ENCODE measurements at places on chromosomes 7 and 10. TPM values are rescaled to one million over a fixed set of nuclear protein-coding genes. Genes with fewer than 3 reads are reported as not detected.

EBLN1 gene
- not detected for total RNA-seq

PON1 gene
- total RNA-seq, result not detected

GRCh38 chr7:41881331-41882130 lies 178.6 kb upstream of the INHBA start:
- peak; percentile 85 for DNase-seq

UBE2D1 gene
- total RNA-seq, result 21.3 TPM

DNA sequence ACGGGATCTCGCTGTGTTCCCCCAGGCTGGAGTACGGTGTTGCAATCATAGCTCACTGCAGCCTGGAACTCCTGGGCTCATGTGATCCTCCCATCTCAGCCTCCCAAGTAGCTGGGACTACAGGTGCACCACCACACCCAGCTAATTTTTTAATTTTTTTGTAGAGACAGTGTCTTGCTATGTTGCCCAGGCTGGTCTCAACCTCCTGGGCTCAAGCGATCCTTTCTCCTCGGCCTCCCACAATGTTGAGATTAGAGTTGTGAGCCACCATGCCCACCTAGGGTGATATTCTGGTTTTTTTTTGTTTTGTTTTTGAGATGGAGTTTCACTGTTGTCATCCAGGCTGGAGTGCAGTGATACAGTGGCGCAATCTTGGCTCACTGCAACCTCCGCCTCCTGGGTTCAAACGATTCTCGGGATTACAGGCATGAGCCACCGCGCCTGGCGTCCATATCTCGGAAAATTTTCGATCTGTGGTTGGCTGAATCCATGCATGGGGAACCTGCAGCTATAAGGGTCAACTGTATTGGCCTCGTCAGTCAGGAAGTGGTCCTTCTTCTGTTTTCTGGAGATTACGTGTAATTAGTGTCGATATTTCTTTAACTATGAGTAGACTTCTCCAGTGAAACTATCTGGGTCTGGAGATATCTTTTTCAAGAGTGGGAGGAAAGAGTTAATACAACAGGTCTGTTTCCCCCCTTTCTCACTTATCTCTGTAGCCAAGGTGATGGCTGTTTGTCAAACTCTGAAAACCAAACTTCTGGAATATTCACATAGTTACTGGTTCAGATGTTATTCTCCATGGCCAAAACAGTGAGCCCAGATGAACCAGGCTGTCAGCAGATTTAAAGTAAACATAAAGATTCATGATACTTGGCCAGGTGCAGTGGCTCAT lies 21.0 kb upstream of the FIS1 start:
- DNase-seq, result no peak

GRCh38 chr10:120940299-120940900 lies 89.2 kb downstream of the WDR11 start:
- no peak for DNase-seq

DNA sequence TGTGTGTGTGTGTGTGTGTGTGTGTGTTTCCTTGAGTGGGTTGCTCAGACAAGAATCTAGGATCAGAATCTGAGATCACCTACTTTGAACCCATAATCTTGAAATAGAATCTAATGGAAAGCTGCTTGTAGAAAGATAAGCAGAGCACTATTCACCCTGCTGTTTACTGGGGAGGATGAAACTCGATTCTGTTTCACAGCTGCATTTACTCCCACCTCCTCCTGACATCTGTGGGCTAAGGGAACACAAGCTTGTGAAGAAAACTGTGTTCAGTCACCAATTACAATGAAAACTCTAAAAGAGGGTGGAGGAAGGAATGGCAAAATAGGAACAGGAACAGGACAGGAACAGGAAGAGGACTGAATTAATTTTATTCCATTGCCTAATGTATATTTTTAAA lies 269.5 kb downstream of the TSPAN12 start:
- no peak for DNase-seq

DNA sequence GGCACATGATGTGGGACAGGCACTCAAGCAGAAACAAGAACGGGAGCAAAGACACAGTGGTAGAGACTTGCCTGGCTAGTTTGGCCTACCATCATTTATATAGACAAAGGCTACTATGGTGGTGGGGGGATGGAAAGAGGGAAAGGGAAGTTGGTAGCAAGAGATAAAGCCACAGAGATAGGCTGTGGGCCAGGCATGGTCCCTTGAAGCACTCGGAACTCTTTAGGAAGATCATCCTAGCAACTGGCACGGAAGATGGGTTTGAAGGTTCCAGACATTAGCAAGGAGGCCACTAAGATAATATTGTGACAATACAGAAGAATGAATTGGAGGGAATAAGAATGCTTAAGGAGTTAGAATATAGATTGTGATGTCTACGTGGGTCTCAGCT lies 319.6 kb downstream of the ELMO1 start:
- no peak for DNase-seq

DNA sequence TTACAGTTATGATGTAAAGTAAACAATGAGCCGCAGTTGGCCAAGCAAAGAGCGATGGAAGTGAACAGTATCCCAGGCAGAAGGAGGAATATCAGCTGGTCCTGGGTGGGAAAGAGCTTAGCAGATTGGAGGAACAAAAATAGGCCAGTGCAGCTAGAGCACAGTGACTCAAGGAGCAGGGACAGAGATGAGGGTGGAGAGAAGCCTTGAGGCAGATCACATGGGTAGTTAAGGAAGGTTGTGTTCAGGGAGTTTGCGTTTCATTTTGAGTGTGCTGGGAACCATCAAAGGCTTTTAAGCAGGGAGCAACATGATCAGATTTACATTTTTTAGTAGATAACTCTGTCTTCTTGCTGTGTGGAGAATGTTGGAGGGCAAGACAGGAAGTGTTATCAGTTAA lies 113.6 kb downstream of the OAT start:
- DNase-seq, result no peak

GRCh38 chr10:111973306-111973705 lies 210.3 kb downstream of the GPAM start:
- DNase-seq, result no peak

GRCh38 chr10:129780901-129781795 lies 182.9 kb downstream of the EBF3 start:
- peak; percentile 66 for DNase-seq

DNA sequence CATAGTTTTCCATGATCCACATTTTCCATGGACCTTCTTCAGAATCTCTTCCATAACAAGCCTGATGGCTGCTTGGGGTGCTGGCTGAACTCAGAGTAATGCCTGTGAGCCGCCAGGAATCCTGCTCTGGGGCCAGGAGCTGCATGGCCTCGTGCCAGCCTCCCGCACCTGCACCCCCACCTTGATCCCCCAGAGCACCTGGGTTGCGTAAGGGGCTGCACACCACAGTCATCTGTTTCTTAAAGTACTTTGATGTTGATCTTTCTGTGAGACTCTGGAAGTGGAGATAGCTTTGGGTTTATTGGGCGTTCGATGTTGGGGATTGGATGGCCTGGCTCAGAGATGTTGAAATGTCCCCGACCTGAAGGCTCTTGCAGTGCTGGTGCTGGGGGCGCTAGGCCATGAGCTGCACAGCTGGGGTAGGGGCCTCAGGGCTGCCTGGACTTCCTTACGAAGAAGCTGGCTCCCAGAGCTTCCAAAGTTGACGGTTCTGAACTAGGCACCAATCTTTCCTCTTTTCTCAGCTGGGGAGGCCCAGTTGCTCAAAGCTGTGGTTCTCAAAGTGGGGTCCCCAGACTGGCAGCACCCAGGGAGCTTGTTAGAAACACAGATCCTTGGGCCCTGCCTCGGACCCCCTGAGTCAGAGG lies 534.0 kb downstream of the DNAJB6 start:
- no peak for DNase-seq

FGFR2 gene
- total RNA-seq, result 16.4 TPM

DNA sequence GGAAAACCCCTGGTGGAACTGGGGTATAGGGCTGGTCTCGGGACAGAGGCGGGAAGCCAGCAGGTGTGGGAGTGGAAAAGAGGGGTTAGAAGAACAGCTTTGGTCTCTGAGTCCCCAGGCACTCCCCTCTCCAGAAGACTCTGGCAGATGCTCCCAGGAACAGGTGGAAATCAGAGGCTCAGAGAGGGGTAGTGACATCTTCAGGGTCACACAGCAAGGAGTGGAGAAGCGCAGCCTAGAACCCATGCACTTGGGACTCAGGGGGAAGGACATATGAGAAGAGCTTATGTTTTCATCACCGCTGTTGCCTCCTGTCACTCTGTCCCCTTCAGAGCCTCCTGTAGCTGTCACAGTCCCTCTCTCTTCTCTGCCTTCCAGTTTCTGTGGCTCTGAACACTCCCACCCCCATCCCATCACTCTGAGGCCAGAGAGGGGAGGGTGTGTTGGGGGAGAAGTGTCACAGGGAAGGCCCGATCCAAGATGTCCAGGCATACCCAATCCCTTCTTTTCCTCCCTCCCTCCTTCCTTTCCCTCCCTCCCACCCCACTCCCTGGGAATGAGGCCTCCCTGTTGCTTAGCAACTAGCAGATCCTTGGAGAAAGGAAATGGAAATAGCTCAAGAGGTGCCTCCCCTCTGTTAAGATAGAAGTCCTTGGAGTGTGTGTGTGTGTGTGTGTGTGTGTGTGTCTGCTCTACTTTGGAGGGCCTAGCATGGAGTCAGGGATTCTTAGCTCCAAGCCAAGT lies 32.0 kb downstream of the SRRM3 start:
- DNase-seq, result no peak

IGF2BP3 gene
- total RNA-seq, result 0.48 TPM

DNA sequence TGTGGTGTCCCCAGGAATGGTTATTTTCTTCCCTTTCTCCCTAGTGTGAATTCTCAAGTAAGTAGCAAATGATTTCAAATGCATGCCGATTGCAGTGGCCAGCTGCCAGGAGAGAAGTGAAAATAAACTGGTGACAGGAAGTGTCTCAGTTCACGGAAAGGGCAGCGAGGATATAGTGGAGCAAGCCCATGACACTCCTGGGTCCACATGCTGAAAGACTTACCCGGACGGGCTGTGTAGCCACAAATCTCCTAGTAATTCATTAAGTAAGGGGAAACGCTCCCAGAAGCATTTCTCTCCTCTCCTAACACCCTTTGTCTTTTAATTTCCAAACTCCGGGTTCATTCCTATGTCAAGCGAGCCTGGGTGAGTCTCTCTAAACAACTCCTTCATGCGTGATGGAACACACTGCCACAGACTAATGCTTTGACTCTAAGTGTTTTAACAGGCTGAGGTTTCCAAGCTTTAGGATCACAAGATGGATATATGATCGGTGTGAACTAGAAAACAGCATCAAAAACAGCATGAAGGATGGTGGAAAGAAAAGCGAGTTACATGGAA lies 125.6 kb downstream of the CYP26A1 start:
- peak; percentile 91 for DNase-seq

GRCh38 chr7:143354376-143354775 lies 8.1 kb downstream of the FAM131B start:
- no peak for DNase-seq

TAS2R16 gene
- total RNA-seq, result not detected

CHN2 gene
- 8.4 TPM for total RNA-seq

DNA sequence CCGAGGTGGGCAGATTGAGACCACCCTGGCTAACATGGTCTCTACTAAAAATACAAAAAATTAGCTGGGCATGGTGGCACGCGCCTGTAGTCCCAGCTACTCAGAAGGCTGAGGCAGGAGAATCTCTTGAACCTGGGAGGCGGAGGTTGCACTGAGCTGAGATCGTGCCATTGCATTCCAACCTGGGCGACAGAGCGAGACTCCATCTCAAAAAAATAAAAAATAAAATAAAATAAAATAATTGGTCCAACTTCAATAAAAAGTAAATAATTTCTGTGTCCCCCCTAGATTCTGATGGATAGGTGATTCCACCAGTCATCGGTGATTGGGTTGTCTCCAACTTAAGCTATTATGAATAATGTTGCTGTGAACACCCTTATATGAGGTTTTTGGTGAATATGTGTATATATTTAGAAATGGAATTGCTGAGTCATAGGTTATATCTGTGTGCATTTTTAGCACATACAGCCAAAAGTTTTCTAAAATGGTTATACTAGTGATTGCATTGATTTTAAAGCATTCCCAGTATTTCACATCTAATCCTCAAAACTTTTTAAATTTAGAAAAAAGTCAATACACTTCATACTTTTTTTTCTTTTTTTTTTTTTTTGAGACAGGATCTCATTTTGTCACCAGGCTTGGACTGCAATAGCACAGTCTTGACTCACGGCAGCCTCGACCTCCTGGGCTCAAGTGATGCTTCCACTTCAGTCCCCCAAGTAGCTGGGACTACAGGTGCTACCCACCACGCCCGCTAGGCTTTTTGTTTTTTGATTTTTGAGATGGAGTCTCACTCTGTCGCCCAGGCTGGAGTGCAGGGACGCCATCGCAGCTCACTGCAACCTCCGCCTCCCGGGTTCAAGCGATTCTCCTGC lies 13.7 kb upstream of the SRPK2 start:
- DNase-seq, result no peak

GRCh38 chr10:5434017-5434753 lies 21.8 kb downstream of the NET1 start:
- DNase-seq, result no peak

DNA sequence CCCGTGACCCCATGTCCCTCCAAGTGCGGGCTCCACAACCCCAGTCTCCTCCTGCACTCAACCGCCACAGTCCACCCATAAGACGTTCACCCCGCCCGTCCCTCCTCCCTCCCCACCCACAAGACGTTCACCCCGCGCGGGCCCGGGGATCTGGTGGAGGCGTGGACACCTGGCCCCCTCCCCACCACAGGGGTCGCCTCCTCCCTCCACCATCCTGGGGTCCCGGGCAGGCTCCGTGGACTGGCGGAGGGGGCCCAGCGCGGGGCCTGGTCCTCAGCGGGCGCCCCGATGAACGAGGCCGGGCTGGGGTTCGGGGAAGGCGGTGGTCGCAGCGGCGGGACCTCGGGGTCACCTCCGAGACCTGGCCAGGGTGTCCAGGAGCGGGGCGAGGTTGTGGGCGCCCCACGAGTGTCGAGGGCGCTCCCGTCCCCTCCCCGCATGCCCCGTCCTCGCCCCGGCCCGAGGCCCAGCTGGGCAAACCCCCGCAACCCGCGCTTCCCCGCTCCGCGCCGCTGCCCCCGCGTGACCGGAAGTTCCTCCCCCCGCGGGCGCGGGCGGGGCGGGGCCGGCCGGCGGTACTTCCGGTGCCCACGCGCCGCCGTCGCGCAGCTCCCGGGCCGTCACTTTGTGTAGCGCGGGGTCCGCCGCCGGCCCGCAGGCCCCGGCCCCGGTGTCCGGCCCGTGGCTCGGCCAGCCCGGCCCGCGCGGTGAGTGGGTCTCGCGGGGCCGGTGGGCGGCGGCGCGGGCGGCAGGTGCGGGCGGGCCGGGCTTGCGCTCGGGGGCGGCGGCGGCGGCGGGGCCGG lies at the start of gene ZNF316:
ZNF316 (plus strand) TSS at position 578 of the 803 bp plus-strand sequence. CDS start 5,092 bp downstream, outside the sequence.
- DNase-seq, result peak; percentile 89

- no peak for DNase-seq
Observed at GRCh38 chr7:117827862-117828261, 45.4 kb downstream of the CTTNBP2 start.

Measured in posterior vena cava (tissue), 2 donors.